ENCODE measurements at places on chromosomes 3 and 15.

GRCh38 chr3:65907232-65908130 is 131.2 kb downstream of the MAGI1 start:
- no peak for DNase-seq

DNA sequence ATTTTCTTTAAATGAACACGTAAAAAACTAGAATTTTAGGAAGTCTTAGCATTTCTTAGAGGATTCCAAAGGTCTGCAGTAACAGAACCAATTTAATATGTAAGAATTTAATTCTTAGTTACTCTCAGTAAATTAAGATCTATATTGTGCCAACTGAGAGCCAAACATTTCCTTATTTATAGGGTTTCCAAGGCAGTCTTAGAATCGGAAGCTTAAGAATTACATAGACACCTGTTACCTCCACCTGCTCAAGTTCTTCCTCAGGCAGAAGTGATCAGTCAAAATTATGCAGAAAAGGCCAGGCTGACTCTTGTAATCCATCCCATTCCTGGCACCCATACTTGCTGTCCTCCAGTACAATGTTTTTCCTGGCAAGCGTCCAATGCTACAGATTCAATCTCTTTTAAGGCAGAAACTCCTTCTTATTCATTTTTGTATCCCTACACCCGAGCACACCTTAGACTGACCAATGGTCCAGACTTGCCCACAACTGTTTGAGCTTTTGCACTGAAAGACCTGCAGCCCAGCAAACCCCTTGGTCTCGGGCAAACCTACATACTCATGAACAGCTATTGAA is 64.3 kb downstream of the NCEH1 start:
- peak; percentile 87 for DNase-seq

GRCh38 chr15:80773792-80774352 is 5.3 kb upstream of the CEMIP start:
- DNase-seq = no peak

GRCh38 chr3:30475038-30475808 is 131.2 kb upstream of the TGFBR2 start:
- no peak for DNase-seq

DNA sequence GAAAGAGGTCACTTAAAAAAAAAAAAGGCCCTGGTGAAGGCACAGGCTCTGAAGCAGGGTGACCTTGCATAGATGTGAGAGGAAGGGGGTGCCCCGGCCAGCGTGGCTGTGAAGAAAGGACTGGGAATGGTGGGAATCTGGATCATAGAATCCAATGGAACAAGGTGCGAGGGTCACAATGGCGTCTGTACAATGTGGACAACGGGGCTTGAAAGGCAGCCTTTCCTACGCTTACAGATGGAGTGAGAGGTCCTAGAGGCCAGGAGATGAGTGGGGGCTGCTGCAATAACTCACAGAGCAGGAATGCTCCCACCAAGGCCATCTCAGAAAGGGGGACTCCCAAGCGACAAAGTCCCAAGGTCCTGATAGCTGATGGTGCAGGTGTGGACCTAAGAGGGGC is 162.2 kb downstream of the ATP10A start:
- DNase-seq = no peak

DNA sequence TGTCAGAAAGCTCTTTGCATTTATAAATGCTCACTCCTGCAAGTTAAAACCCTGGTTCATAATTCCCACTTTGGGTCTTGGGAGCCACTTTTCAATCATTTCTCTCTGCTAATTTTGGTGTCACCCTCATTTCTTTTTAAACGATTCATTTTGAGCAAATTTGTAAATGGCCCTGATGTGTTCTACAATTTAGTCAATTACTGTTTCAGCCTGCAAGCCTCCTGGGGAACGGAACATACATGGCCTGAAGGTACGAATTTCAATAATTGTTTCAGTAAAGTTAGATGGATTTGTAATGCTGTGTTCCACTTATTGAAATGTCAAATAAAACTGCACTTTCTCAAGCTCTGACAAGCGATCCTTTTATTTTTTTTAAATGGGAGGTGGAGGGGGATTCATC is 43.2 kb downstream of the MAP2K5 start:
- no peak for DNase-seq

- no peak for DNase-seq
Measured at GRCh38 chr3:117080872-117081271, 371.3 kb downstream of the TUSC7 start.

DNA sequence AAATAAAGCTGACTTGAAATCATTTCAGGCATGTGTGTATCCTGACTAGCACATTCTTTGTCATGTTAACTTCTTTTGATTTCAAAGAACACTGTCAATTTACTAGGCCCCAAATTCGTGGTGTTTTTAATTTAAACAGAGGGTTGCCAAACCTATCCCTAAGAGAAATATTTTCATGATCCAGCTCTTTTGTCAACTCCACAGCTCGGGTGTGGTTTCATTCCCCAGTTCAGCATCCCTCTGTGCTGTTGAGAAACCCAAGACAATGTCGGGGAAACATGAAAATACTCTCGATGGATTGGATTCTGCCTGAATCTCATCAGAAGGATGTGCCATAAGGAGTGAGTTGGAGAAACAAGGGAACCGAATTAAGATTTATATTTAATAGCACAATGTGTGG is 84.4 kb upstream of the PHLDB2 start:
- DNase-seq = no peak

DNA sequence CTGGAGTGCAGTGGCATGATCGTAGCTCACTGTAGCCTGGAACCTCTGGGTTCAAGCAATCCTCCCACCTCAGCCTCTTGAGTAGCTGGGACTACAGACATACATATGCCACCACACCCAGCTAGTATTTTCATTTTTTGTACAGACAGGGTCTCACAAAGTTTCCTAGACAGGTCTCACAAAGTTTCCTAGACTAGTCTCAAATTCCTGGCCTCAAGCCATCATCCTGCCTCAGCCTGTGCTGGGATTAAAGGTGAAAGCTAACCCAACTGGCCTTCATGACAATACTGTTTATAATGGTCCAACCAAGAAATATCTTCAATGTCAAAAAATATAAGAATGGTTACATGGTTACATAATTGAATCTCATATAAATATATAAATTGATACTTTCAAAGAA is 24.0 kb downstream of the GPR176 start:
- no peak for DNase-seq

DNA sequence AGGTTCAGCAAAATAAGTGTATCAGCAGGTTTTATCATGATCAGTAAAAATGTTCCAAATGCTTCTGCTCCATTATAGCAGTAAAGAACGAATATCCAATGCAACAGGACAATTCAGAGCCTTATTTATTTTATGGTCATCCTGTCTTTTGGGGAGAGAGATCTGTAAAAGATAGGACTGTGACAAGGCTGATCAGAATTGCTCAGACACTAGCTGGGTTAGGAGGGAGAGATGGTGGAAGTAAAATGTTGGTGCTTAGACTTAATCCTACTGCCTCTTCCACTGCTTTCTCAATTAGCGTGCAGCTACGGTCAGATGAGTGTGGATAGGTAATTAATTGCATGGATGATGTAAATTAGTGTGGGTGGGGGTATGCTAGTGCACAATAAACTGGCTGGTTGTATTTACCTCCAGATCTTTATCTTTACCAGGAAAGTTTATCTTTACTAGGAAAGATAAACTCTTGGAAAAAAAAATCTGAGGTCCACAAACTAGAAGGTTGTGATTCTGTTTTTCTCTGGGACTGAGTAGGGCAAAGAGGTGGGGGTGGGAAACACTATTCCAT is 2.2 kb downstream of the EID1 start:
- DNase-seq = no peak

DNA sequence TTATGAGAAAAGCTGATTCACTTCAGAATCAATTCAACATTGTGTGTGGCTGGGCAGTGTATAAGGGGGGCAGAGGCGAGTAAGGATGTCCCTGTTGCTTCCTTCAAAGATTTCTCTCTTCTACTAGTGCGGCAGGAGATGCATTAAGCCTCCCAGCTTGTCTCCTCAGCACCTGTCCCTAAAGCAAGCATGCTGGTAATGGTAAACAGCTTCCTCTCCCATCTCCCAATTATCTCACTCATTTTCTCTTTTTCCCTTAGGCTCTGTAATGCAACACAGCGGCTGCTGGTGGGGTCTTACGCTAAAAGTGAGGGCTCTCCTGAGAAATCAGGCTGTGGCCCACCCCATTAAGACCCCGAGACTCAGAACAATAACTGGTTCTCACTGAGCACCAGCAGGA is 306.4 kb upstream of the ROPN1 start:
- DNase-seq = no peak

- no peak for DNase-seq
Measured at GRCh38 chr3:100941451-100941850, 51.8 kb downstream of the ABI3BP start.

DNA sequence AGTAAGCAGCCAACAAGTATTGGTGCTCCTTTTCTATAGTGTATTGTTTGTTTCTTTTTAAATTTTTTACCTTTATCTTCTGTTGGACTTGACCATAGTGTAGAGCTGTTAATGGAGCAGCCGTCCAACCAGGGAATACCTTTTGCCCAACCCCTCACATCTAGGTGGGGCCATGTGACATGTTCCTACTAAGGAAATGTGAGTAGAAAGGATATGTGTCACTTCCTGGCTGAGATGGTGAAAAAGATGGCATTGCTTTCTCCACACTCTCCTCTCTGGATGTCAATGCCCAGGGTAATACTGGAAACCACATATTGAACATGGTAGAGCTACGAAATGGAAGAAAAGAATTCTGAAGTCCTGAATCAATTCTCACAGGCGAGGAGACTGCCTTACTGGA is 218.8 kb downstream of the TBL1XR1 start:
- no peak for DNase-seq

GRCh38 chr15:42729409-42729808 is 7.5 kb downstream of the CDAN1 start:
- no peak for DNase-seq

DNA sequence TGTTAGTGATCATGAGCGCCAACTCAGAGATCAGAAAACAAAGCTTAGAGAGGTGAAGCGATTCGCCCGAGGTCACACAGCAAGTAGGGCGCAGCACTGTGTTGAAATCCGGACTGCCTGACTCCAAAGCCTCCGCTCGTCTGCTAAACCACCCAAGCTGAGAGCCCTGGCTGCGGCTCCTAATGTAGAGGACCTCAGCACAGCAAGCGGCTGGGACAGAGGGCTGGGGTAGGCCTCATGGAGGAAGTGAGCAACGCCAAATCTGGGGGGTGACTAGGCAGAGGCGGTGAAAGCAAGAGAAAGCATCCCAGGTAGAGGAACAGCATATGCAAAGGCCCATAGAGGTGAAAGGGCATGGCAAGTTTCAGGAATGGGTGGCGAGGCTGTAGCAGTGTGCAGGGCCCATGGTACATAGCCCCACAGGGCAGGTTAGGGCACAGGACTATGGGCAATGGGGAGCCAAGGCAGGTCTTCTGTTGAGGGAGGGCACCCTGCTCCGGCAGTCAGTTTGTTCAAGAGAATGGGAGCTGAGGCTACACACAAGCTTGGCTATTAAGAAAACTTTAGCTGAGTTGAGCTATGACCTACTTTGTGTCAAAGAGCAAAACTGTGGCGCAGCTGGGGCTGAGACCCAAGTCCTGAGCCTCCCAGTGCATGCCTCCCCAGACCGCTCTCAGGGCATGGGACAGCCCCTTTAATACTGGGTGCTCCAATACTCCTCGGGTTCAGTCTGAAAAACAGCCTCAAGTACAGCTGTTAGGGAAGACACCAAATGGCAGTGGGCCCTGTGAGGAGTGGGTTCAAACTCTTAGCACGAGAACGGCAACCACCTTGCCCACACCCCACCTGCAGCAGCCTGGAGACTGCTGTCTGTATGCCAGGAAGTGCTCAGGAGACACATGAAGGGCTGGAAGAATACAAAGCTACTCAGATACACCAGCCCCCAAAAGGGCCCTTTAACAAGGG is 988 bp upstream of the CFAP92 start:
- no peak for DNase-seq

- no peak for DNase-seq
Measured at GRCh38 chr15:57662091-57662744, 44.3 kb upstream of the POLR2M start.

- no peak for DNase-seq
Measured at GRCh38 chr3:175272392-175272791, 413.3 kb downstream of the NAALADL2 start.

GRCh38 chr15:54540721-54541120 is 562.5 kb downstream of the UNC13C start:
- peak; percentile 0 for DNase-seq

GRCh38 chr15:78402061-78402610 is 35.9 kb upstream of the IREB2 start:
- DNase-seq = no peak

DNA sequence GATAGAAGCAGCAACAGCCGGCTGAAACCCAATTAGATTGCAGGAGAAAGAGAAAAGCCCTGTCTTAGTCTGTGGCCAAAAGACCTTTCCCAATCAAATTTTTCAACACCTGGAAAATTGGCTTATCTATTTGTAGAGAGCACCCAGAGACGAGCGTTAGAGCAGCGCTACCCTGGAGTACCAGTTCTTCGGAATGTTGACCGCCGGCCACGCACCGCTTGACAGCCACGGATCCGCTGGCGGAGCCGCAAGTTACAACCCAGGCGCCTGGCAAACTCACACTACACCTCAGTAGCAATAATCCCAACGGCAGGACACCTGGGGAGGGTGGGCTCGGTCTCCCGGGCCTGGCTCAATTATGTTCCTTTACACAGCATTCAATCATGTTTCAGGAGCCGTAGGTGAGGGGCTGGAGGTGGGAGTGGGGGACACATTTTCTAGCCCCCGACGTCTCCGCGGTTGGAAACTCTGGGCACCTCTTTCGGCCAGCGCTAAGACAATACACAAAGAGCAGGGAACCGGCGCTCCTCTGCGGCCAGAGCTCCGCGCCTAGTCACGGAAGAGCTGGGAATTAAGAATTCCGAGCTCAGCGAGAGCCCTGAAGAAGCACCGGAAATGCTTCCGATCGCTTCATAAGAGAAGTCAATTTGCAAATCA is 1.2 kb downstream of the MB21D2 start:
- DNase-seq = peak; percentile 85

- DNase-seq = no peak
Measured at GRCh38 chr15:41042851-41043250, 73.2 kb downstream of the INO80 start.

- peak; percentile 16 for DNase-seq
Measured at GRCh38 chr15:73575636-73576247, 57.4 kb downstream of the NPTN start.

GRCh38 chr3:45343947-45344346 is 44.4 kb upstream of the LARS2 start:
- DNase-seq = no peak

- DNase-seq = peak; percentile 41
Measured at GRCh38 chr15:50298340-50298739, 32.8 kb upstream of the HDC start.

GRCh38 chr3:183253528-183254486 is 754 bp downstream of the B3GNT5 start:
- DNase-seq = peak; percentile 75

GRCh38 chr15:99432271-99433025 is 133.3 kb upstream of the MEF2A start:
- no peak for DNase-seq
